ENCODE measurements at places on chromosomes 3 and 15.

DNA sequence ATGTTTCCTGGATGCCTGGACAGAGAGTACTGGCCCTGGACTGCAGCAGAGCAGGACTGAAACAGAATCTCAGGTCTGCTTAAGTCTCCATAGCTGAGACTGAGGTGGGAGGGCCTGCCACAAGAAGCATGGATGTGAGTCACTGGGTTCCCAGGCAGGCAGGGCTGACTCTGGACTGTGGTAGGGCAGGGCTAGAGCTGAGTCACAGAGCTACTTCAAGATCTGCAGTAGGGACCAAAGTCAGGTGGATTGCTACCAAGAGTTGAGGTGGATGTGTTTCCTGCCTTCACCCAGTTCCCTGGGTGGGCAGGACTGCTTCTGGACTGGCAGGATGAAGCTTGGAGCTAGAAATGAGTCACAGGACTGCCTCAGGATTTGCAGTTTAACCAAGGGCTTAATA, 282.9 kb downstream of the AGBL1 start:
- DNase-seq, result no peak

DNA sequence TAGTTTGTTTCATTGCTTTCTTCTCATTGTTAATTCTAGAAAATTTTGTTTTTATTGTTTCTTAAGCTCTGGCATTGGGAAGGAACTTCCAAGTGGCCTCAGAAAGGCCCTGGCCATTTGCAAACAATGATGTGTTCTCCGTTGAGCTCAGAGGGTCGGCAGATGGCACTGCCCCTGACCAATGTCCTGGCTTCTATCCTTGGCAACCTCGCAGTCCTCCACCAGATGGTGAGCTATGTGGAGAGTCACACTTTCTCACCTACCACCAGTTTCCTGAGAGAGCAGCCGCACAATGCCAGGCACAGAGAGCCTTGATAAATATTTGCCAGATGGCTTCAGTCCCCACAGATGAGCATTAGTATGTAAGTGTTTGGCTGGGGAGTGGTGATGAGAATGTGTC, 343.7 kb downstream of the EPHB1 start:
- no peak for DNase-seq

DNA sequence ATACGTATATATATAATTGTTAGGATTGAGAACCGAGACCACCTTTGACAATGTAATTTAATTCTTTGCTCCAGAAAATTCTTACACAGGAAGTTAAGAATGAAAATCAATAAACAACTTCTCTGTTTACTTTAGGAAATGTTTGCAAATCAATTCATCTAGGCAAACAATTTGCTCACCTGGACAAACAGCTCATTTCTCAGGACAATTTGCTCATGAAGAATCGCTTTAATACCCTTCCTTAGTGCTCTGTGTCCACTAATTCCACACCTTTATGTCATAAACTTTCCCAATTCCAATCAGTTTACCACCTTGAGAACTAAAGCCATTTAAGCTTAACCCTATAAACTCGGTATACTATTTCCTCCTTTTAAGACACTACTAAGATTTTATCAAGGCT, 292.2 kb downstream of the BCHE start:
- no peak for DNase-seq

DNA sequence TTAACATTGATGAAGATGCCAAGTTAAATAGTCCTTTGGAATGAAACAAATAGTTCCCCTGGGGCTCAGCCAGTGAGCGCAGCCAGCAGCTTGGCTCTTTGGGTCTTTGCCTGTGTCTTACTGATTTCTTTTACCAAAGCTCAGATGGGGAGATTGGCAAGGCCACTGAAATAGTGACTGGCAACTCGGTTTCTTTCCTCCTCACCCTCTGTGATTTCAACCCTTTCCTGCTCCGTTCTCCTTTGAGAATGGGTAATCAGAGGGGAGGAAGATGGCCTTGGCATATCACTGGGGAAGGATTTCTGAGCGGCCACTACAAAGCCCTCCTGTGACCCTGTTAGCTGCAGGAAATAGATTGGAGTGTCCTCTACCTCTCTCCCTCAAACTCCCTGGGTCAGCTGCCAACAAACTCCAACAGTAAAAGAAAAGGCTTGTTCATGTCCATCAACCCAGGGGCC, 337.1 kb upstream of the LRRFIP2 start:
- DNase-seq, result no peak

DNA sequence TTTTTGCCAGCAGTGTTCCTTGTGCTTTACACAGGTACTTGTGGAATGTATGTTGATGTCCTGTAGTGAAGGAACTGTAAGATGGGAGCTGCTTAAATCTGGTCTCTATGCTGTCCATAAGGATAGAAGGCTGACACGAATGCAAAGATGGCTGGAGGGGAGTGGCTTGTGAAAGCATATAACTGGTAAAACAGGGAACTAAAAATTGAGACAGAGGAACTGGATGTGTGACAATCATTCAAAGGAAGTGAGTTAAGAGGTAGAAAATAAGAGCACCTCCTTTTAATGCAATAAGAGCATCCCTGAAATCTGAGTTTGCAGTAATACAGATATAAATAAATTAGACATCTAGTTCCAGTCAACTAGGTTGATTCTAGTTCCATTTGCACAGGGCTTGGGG, 35.2 kb downstream of the RNF13 start:
- DNase-seq, result no peak

DNA sequence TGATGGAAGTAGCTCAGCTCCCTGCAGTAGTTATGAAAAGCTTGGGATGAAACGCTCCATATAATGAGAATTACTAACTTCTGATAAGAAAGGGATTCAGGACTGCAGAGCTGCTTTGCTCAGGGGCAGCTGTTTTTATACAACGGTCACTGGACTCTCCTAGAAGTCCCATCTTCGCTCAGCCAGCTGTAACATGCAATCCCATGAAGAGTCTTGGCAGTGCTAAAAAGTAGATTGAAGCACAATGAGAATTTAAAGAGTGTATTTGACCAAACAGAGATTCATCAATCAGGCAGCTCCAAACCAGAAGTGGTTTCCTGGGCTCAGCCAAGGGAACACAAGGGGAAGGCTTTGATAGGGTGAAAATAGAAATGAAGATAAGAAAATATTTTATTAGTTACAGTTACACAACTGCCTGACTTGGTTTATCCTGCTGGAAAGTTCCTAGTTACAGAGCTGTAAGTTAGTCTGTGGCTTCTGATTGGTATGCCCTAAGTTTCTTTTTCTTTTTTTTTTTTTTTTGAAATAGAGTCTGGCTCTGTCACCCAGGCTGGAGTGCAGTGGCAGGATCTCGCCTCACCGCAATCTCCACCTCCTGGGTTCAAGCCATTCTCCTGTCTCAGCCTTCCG, 24.1 kb downstream of the SIDT1 start:
- DNase-seq, result no peak

GRCh38 chr15:45376300-45376928, 1.9 kb downstream of the GATM start:
- DNase-seq, result no peak

DNA sequence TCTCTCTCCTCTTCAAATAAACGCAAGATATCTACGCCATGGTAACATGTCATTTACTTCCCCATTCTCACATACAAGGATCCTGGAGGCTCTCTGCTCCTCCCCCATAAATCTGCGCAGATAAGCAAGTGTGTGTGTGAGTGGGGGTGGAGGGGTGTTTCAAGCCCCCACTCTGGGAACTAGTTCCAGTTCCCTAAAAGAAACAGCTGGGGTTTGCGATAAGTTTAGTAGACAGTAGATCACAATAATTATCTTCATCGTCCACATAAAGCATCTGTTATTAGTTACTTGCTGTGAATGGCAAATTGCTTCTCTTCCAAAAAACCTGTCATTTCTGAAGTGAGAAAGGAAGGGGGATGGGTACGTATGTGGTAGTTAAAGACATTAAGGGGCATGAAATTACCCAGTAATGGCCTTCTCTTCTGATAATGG, 79.8 kb downstream of the RBPMS2 start:
- DNase-seq, result no peak

DNA sequence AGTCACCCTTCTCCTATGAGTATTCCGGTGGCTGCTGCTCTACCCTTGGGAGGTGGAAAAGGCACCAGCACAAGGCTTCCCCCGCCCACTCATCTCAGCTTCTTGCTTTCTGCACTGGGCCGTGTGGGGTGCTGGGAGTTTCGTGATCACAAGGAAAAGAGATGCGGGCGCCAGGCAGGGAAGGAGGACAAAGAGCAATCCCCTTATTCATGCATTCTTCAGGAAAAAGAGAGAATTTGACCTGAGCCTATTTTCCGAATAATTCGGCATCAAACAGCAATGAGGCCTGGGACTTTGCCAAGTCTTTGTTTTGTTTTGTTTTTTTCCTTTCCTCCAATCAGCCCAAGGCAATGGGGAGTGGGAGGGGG, 102.2 kb upstream of the LPP start:
- DNase-seq, result no peak

- DNase-seq, result no peak
Observed at GRCh38 chr3:160400030-160400701, 716 bp downstream of the SMC4 start.

DNA sequence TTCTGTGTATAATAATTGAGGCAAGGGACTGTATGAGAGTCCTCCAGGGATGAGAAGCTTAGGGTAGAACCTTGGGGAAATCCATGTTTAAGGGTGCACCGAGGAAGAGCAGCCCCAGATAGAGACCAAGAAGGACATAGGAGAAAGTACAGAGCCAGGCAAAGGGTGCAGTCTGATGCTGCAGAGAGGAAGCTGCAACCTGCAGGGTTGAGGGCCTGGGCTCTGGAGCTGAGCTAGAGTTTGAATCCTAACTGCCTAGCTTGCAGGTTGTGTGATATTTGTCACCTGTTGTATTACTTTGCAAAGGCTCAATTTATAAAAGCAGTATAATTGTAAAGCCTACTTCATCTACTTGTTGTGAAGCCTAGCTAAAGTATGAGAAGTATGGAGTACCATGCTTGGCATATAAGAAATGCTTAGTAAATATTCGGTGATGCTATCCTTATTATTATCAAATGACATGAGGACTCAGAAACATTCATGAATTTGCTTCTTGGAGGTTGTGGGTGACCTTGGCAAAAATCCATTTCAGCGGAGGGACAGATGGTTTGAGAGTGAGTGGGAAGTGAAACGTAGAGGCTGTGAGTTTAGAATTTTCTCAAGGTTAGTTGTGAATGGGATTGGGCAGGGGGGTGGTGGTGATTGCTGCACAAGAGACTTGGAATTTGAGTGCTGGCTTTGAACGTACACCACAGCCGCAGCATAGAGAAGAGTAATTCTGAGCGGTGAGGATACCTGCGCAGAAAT, 43.8 kb downstream of the PLCL2 start:
- DNase-seq, result no peak

DNA sequence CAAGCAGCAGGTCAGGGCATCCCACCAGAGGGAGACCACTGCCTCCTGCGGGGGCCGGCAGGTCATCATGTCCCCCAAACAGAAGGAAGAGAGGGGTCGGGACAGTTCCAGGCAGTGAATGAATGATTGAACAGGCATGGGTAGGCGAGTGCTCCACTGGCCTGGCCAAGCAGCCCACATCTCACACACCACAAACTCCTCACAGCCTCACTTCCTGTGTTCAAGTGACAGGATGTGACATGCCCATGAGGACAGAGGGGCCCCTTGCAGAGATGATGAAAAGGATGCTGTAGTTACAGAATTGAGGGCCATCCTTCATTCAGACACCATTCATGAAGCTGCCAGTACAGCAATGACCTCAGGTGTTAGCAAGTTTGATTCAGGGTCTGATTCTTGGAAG, 3.7 kb downstream of the IQSEC1 start:
- no peak for DNase-seq

Data from NCI-H1694 (cell line).